Activated CD4-positive, alpha-beta T cell treated with anti-CD3 and anti-CD28 coated beads, Interleukin-2, Interleukin-6, amounts not matched to agents 100 ng/mL and 50 ng/mL, durations not matched to agents 16 hours and 8 hours (primary cell): ENCODE measurements at places on chromosomes 13 and 19.

- no peak for DNase-seq
Measured at GRCh38 chr19:45428384-45429231, 4.9 kb upstream of the ERCC1 start.

DNA sequence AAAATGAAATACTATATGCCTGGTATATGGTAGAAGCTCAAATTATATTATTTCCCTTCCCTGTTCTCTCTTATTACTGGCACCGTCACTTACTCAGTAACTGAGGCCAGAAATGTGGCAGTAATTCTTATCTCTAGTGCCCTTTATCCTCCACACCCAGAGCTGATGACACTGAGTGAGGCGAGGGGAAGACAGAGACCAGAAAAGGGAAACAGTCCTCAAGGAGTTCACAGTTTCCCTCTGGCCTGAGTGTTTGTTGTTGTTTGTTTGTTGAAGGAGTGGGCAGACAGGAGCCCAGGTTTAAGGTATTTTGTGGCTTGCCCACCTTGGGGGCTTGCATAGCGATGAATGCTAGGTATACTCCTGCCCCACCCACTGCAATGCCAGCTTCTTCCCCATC is 101.5 kb upstream of the FNDC3A start:
- DNase-seq = no peak

- peak; percentile 51 for DNase-seq
Measured at GRCh38 chr13:80979035-80979641, 638.2 kb upstream of the SPRY2 start.

DNA sequence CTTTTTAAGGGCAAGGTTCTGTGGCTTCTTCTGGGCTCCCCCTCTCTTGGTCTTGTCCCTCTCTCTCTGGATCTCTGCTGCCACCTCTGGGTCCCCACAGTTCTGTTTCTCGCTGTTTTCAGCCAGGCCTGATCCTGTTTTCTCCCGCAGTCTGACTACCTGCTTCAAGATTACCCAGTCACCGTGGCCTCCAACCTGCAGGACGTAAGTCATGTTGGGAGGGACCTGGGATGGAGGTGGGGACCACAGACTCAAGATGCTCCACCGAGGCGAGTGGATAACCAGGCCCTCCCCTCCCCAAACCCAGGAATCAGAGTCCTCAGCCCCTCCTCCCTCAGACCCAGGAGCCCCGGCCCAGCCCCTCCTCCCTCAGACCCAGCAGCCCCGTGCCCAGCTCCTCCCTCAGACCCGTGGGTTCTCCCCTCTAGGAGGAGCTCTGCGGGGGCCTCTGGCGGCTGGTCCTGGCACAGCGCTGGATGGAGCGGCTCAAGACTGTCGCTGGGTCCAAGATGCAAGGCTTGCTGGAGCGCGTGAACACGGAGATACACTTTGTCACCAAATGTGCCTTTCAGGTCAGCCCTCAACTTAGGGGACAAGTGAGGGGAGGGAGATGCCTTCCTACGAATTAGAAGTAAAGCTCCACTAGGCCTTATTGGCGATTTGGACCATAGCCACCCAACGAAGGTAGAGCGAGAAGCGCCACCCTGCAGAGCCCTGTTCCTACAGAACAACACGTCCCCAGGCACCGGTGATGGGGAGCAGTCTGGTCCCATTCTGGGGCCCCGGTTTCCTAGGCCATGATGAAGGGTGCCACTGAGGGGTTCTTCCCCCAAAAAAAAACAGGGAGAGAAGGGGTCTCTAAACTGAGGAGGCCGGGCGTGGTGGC is 2.2 kb downstream of the FLT3LG start:
- peak; percentile 88 for DNase-seq

GRCh38 chr13:47813718-47814117 is 187.4 kb downstream of the SUCLA2 start:
- DNase-seq = no peak

- no peak for DNase-seq
Measured at GRCh38 chr13:99909836-99910619, 61.5 kb downstream of the ZIC5 start.

- DNase-seq = no peak
Measured at GRCh38 chr13:102191951-102192502, 209.8 kb downstream of the FGF14 start.

GRCh38 chr13:41213316-41213715 is 18.9 kb upstream of the KBTBD7 start:
- no peak for DNase-seq

DNA sequence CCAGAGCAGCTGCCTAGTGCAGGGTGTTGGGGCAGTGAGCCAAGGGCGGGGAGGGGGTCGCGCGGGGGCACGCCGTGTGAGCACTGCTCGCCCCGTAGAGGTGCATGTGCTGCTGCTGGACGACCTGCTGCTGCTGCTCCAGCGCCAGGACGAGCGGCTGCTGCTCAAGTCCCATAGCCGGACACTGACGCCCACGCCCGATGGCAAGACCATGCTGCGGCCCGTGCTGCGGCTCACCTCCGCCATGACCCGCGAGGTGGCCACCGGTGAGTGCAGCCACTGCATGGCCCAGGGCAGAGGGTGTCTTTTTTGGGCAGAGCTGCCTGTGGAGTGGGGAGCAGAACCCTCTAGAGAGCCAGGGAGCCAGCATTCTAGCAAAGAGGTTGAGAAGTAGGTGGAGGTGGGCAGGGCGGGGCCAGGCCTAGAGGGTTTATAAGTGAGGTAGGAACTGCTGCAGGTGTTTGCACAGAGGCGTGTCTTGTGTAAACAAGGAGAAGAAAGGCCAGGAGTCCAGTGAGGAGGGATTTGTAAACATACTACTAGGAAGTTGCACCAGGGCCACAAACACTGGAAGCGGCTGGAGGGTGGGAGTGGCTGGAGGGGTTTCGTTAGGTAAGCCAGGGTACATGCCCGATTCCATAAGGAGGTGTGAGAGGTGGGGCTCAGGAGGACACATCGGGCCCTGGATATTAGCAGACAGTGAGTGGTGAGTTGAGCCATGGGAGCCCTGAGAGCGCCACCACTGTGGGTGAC is 21.3 kb downstream of the ARHGEF1 start:
- DNase-seq = no peak

DNA sequence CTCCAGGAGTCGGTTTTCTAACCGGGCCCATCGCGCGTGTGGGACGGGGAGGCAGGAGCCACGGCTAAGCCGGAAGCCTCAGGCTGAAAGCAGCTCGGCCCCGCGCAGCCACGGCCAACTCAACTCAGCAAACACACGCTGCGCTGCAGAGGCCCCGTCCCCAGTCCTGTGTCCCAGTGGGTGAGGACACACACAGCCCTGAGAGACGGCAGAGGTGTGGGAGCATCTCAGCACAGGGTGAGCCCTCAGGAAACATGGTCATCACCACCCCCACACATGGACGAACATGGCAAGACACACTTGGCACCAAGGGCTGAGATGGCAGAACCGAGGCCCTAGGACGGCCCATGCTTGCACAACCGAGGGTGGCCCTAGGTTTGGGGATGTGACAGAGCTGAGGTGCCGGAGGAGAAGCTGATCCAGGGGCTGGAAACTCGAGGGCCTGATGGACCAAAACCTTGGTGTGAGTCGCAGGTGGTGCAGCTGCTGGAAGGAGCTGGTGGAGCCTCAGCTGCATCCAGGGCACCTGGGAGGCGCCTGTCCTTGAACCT is 29.0 kb upstream of the C13orf46 start:
- no peak for DNase-seq

- no peak for DNase-seq
Measured at GRCh38 chr13:33968520-33969507, 150.9 kb downstream of the RFC3 start.

GRCh38 chr13:51101636-51102235 is 9.3 kb downstream of the C13orf42 start:
- no peak for DNase-seq

GRCh38 chr13:71906448-71906847 is 39.4 kb upstream of the DACH1 start:
- no peak for DNase-seq

- no peak for DNase-seq
Measured at GRCh38 chr13:95245071-95245470, 56.2 kb downstream of the ABCC4 start.

DNA sequence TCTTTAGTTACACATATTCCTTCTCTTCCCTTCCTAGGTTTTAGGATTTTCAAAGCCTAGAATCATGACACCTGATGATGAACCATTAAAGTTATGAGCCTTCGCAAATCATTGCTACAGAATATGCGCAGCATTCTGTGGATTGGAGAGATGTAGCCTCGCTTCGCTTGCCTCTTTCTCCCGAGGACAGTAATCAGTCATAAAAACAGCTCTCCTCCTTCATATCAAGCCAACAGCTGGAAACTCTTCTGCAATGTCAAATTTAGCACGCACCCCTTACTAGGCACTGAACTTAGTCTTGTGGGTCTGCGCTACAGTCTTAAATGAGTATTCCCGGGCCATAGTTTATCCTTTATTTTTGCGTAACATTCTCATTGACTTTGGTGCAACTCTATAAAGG is 79.6 kb downstream of the DACH1 start:
- DNase-seq = no peak

DNA sequence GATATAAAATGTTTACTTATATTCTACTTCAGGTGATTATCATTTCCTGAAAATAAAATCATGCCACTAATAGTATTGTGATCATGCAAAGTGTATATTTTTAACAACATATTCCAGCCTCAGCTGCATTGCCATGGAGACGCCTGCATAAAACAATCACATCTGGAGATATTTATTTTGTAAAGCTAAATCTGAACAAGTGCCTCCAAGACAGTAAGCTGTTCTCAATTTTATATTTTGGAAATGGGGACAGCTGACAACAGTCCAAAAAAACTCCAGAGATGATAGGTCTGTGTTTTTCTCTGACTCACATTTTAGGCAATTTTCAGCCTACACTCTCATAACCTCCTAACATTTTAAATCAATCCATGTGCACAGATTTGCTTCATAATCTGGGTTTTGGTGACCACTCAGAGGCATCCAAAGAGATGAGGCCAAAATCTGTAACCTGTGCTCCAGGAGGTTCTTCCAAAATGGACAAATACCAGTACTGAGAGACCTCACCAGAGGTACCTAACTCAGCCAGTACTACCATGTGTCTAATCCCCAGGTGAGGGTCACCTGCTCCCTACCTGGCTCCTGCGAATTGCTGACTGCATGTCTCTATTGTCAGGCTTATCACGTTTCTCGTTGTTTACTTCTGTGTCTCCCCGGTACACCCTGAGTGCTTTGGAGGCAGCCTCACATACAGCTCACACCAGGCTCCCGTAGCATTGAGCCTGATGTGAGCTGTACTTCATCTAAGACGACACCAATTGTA is 62.7 kb downstream of the COL4A1 start:
- DNase-seq = no peak

DNA sequence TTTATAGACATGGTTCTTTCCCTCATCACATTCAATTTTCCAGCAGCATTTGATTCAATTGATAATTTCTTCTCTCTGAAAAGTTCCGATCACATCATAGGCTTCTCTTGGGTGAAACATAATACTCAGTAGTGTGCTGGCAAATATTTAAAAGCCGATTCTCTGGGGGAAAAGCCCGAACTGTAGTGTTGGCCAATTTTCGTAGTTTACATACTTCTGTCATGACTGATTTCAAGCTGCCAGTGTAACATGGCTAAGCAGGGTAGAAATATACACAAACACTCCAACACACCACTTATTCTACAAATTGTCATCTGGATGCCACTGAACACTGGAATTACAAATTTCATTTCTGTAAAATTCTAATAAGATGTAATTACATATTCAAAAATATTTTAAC is 56.1 kb upstream of the FREM2 start:
- no peak for DNase-seq

GRCh38 chr19:46205183-46205984 is 24.2 kb upstream of the IGFL1 start:
- no peak for DNase-seq

DNA sequence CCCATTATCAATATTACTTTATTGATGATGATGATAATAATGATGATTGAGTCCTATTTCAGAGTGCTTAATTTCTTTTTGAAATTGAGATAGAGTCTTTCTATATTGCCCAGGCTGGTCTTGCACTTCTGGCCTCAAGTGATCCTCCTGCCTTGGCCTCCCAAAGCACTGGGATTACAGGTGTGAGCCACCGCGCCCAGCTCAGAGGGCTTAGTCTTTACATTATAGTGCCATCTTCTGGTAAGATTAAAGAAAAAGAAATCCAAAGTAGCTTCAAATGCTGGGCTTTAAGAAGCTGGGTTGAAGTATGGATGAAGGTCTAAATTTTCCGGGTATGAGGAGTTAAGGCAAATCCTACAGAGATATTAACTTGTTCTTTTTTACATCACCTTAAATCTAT is 3.4 kb upstream of the ZNF333 start:
- DNase-seq = peak; percentile 45

- no peak for DNase-seq
Measured at GRCh38 chr13:100581504-100581903, 7.1 kb downstream of the GGACT start.

GRCh38 chr13:103324641-103325040 is 258.4 kb upstream of the SLC10A2 start:
- DNase-seq = no peak

GRCh38 chr19:54186934-54187381 is 2.4 kb downstream of the MBOAT7 start:
- no peak for DNase-seq

GRCh38 chr19:2624537-2625091 is 77.9 kb downstream of the GNG7 start:
- DNase-seq = no peak

- no peak for DNase-seq
Measured at GRCh38 chr13:74931698-74932433, 550.1 kb downstream of the TBC1D4 start.
